ENCODE measurements at places on chromosomes 1 and 21.

GRCh38 chr1:112717263-112717873 lies 2.2 kb upstream of the PPM1J start:
- DNase-seq = no peak

DNA sequence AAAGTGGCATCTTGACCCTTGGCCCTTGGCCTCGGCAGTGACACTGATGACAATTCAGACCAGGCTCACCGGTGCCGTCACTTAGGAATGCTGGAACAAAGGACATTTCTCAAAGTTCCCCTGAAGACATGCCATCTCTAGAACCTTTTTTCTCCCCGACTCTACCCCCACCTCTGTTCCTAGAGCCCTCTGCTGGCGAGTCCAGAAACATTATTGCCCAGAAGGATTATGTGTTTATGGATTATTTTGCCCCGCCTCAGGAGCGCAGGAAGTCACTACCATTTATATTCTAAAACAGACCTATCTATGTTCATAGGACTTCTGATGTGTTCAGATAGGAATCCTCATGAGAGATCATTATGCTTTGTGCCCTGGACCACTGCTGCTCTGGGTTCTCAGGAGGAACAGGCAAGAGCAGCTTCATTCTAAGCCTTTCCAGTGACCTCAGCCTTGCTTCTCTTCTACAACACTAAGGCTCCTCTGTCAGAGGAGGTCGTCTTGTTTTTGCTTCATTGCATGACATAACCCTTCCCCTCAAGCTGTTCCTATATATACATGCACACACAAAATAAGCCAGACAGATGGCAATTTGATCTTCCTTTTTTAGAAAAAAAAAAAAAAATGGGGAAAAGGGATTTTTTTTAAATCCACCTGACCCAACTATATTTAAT lies 12.4 kb upstream of the SHISA4 start:
- no peak for DNase-seq

- DNase-seq = no peak
Observed at GRCh38 chr1:30661311-30661710, 62.1 kb downstream of the MATN1 start.

DNA sequence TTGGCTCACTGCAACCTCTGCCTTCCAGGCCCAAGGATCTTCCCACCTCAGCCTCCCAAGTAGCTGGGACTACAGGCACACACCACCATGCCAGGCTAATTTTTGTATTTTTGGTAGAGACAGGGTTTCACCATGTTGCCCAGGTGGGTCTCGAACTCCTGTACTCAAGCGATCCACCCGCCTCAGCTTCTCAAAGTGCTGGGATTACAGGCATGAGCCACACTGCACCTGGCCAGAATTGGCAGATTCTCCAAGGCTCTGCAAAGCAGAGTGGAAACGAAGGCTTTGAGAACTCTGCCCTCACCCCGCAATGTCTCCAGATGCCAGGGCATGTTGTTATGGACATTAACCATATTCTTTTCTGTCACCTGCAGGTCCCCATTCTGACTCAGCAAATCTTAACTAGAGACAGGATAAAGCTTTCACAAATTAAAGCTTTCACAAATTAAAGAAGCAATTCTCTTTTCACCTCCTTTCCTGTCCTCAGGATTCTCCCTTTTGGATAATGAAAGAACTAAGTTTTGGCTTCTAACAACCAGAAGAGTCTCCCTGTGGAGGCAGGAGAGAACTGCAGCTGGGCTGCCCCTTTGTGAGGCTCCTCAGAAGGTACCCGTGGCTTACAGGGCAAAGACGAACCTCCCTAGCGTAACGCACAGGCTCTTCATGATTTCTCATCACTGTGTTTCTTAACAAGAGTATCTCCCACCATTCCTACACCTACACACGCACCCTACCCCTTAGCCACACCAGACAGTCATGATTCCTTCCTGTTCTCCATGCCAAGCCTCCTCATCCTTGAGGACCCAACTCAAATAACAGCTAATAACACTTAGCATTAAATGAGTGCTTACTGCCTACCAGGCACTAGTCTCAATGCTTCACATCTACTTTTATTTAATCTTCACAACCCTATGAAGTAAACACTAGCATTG lies 29.8 kb downstream of the GPA33 start:
- no peak for DNase-seq

- DNase-seq = no peak
Observed at GRCh38 chr1:214264196-214264595, 16.8 kb upstream of the SMYD2 start.

DNA sequence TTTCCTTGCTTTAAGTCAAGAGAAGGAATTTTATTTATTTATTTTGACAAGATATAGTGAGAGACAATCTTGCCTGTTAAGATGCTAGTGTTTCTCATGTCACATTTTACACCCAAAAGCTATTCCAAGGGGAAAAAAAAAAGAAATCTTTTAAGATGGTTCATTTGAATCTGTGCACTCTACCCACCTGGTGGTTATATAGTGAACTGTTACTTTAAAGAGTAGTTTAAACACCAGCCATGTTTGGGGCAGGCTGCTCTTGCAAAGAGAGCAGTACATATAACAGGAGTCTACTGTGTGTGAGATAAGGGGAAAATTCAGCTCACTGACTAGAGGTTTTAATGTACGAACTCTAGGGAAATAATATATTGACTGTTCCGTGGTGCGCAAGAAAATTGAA lies 3.3 kb upstream of the ELAVL4 start:
- DNase-seq = no peak

DNA sequence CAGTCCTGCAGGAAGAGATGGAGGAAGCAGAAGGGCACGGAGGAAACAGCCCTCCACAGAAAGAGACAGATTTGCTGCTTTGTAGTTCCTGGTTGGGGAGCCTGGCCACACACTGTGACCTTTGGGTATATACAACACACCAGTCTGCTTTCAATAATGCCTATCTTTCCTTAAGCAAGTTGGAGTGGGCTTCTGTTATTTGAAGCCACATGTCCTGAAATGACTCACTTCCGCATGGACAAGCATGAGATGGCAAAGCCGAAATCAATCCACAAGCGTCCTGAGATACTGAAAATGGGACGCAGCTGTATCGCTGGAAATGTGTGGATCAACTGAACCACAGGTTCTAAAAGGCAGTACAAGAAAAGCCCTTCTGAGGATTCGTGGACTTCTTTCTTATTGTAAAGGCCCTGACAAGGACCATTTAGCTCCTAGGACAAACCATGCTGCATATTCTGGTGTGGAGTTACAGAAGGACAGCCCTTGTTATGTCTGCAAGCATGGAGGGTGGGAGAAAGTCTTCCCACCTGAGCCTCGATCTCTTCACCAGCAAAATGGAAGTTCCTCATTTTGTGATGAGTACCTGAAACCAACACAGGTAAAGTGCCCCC lies 22.7 kb upstream of the FHAD1 start:
- no peak for DNase-seq

DNA sequence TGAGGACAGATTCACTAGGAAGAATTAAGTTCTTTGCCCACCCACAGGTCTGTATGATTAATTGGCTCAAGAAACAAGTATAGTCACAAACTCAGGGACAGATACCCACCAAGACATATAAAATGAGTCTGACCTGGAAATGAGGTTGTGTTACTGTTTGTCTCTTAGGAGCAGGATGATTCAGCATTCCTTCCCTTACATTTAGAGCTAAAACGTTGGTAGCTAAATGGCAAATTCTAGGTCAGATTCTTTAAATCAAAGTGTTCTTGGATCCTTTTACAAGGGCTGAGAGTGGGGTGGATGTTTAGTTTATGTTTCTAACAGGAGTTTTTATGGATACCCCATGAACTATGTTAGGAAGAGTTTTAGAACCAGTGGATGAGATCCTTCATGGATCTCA lies 4.7 kb downstream of the RIMKLA start:
- DNase-seq = no peak

DNA sequence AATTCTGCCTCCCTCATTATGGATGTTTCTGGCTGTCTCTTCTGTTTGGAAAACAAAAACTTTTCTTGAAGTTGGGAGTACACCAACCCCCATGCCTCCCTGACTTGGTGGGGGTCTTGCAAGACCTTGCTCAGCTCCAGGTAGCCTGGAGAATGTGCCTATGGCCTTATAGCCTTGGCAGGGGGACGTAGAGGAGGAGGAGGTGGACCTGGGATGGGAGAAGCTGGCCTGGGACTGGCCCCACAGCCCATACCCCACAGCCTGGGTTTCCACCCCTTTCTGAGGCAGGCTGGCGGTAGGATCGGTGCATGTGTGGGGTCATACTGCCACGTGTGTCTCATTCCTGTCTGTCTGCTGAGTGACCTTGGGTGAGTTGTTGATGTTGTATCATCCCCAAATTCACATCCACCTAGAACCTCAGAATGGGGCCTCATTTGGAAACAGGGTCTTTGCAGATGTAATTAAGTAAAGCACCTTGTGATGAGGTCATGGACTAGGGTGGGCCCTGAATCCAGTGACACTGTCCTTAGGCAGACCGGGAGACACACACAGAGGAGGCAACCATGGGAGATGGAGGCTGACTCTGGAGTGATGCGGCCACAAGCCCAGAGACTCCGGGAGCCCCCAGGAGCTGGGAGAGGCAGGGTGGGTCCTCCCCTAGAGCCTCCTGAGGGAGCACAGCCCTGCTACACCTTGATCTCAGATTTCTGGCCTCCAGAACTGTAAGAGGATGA lies 18.5 kb downstream of the OBSCN start:
- no peak for DNase-seq

GRCh38 chr1:192171123-192171522 lies 12.9 kb downstream of the RGS18 start:
- DNase-seq = no peak

DNA sequence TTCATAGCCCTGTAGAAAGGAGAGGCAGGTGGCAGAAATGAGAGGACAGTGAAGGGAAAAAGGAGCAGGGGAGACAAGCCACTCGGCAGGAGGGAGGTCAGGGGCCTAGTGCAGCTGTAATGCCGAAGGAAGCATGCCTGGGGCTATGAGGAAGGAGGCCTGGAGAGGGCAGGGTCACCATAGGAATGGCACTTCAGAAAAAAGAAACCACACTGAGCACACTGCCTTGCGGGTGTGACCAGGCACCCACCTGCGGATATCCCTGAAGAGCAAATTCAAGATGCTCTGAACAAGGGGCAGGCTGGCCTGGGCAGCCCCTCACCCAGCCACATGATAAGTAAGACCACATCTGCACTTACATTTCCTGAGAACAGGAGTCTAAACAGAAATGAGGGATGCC lies 104.7 kb downstream of the JAK1 start:
- no peak for DNase-seq

GRCh38 chr1:180851995-180852887 lies 60.5 kb upstream of the KIAA1614 start:
- no peak for DNase-seq

- DNase-seq = peak; percentile 50
Observed at GRCh38 chr1:113758631-113759332, 504 bp downstream of the PHTF1 start.

- no peak for DNase-seq
Observed at GRCh38 chr1:76238094-76238628, 163.6 kb downstream of the ST6GALNAC3 start.

GRCh38 chr1:182709855-182710254 lies 25.5 kb upstream of the RGS8 start:
- DNase-seq = no peak

DNA sequence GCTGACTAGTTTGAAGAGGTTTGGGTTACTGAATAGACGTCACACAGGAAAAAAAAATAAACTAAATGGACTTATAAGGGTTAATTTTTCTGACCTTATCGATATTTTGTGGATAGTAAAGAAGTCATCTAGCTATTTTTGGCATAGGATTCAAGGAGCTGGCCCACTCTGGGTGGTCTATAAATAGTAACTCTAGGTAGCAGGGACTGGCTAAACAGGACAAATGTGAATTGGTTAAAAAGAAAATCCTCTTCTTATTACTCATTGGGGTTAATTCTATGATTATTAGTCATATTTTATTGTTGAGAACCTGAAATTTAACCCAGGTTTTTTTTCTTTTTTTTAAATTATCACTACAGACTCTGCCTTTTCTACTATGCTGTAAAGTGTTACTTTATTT lies 61.7 kb downstream of the ATF6 start:
- no peak for DNase-seq

GRCh38 chr1:177983482-177984135 lies 13.8 kb upstream of the SEC16B start:
- DNase-seq = no peak

GRCh38 chr1:53110370-53111072 lies 31.9 kb downstream of the SLC1A7 start:
- DNase-seq = no peak

DNA sequence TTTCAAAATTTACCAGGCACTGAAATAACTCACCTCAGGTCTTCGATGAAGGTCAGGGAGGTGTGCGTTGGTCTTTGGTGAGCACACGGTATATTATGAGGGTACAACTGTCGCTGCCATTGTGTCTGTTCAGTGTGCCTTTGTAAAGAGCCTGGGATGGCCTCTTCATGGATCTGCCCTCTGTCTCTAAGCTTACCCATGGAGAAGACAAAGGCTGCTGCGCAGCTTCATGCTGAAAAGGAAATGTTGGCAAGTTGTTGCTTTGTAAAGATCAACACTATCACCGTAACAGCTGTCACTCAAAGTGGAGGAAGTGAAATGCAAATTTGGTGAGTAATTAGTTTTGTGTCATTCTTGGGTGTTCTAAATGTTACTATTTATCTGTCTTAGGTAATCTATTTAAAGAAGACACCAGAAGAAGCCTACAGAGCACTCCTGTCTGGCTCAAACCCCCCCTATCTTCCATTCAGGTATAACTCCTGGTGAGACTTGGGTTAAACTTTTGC lies 71.6 kb downstream of the CDC14A start:
- DNase-seq = no peak

DNA sequence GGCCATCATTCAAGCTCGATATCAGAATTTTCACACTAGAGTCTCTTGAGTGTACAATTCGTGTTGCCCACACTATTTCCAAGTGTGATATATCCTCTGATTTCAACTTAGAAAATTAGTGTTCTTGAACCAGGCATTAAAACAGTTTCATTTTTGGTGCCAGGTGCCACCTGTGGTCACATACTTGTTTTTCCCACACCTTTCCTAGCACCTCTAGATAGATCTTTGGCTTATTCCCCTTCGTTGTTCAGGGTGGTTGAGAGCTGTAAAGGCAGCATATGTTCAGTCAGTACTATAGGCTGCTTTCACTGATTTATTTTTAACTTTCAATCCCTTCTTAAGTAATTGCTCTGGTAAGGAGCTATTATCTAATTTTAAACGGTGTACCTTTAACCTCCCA lies 131.1 kb downstream of the NEK7 start:
- DNase-seq = no peak

DNA sequence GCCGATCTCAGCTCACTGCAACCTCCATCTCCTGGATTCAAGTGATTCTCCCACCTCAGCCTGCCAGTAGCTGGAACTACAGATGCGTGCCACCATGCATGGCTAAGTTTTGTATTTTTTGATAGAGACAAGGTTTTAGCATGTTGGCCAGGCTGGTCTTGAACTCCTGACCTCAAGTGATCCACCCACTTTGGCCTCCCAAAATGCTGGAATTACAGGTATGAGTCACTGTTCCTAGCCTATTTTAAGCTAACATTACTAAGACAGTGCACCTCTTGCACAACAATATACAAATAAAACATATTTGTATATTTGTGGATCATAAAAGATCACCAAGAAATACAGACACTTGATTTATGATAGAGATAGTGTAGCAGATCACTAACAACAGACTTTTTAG lies 139.1 kb downstream of the DUSP10 start:
- no peak for DNase-seq
